ENCODE measurements at places on chromosomes 3 and 15. TPM values are rescaled to one million over a fixed set of nuclear protein-coding genes. Genes with fewer than 3 reads are reported as not detected.

- DNase-seq, result no peak
- no peak overlapping the region for H3K27ac ChIP-seq
- no peak overlapping the region for H3K4me3 ChIP-seq
- H3K36me3 ChIP-seq, result peaks cover 40% of the 10 kb centered on the region
- H3K4me1 ChIP-seq, result peaks cover 33% of the 10 kb centered on the region
Observed at GRCh38 chr3:56630966-56631365, 52.1 kb downstream of the TASOR start.

- no peaks in the 10 kb centered on the region for H3K27me3 ChIP-seq
- H3K4me1 ChIP-seq, result peaks cover 9% of the 10 kb centered on the region
- no peak overlapping the region for H3K4me3 ChIP-seq
Observed at GRCh38 chr3:45644063-45644790, 45.0 kb upstream of the SACM1L start.

DNA sequence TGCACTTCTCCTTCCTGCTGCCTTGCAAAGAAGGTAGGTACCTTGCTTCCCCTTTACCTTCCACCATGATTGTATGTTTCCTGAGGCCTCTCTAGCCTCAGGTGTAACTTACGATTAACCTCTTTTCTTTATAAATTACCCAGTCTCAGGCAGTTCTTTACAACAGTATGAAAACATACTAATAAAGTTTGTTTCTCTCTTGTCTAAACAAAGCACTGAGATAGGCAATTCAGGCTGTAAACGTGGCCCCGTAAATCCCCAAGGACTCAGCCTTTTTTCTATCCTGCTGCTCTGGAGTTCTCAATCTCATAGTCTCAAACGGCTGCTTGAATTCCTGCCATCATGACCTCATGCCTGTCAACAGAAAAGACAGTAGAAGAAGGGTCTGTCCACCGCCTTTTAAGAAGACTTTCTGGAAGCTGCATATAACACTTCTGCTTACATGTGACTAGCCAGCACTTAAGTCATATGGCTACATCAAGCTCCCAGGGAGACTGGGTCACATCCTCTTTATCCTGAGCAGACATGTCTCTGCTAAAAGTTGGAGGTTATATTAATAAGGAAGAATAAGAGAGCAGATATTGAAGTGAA is 257.8 kb downstream of the EBLN2 start:
- peaks cover 1% of the 10 kb centered on the region for H3K4me1 ChIP-seq
- no peak overlapping the region for H3K4me3 ChIP-seq
- no peak overlapping the region for H3K27ac ChIP-seq
- no peak for DNase-seq
- no peaks in the 10 kb centered on the region for H3K27me3 ChIP-seq

The CDHR4 gene
- not detected for total RNA-seq

All from progenitor cell of endocrine pancreas (in vitro differentiated cells).